ENCODE measurements at places on chromosomes 4 and X. TPM values are rescaled to one million over a fixed set of nuclear protein-coding genes. Genes with fewer than 3 reads are reported as not detected.

The SSX3 gene
- not detected for total RNA-seq

GRCh38 chrX:88416002-88416401 lies 331.0 kb upstream of the CPXCR1 start:
- DNase-seq = no peak

GRCh38 chr4:98577956-98578355 lies 80.5 kb downstream of the TSPAN5 start:
- DNase-seq = no peak

DNA sequence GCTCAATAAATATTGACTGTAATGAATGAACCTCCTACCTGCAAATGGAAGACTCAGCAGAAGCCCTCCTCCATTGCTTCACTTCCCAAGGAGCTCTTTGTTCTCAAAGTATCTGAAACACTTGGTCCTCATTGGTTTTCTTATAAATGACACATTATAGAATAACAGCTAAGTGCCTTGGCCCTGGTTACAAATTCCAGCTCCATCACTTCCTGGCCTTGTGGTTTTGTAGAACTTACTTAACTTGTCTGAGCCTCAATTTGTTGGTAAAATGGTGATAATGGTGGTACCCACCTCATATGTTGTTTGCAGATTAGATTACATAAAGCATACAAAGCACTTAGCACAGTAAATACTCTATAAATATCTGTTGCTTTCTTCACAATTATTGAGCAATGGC lies 25.2 kb upstream of the SMIM20 start:
- no peak for DNase-seq

DNA sequence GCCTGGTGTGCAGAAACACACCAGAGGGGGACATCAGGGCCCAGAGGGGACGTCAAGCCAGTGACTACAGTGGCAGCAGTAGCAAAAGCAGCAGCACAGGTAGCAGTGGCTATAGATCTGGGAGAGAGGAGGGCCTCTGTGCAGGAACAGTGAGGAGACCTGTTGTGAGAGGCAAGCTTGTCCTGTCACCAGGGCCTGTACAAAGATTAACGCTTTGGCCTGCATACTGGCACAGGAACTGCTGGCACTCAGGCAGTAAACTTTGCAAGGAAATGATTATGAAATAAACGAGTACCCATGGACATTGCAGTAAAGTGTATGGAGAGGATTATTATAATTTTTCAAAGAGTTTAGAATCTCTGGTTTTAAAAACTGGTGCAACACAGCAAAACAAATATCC lies 5.5 kb upstream of the PHF8 start:
- DNase-seq = no peak

GRCh38 chr4:30840571-30840970 lies 120.4 kb downstream of the PCDH7 start:
- DNase-seq = no peak

- DNase-seq = no peak
These were observed 25.9 kb upstream of the ADRA2C start for GRCh38 chr4:3740256-3740655.

- DNase-seq = no peak
These were observed 32.5 kb upstream of the FGFR3 start for GRCh38 chr4:1760521-1761071.

DNA sequence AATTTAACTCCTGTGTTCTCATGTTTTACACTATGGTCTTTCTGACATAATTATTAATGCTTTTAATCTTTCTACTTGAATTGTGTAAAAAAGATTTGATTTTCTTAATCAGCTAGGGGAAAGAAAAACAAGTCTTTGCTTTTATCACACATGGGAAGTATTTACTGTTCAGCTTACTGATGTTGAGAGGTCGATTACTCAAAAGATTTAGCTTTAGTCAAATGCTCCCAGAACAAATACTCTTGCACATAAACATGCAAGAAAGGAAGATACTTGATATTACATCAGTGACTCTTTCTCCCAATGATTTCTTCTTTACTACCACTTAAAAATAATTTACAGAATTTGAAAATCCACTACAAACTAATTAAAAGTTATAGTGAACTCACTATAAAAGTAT lies 198.3 kb upstream of the FAT4 start:
- DNase-seq = no peak

The TASL gene
- total RNA-seq = 3.4 TPM

DNA sequence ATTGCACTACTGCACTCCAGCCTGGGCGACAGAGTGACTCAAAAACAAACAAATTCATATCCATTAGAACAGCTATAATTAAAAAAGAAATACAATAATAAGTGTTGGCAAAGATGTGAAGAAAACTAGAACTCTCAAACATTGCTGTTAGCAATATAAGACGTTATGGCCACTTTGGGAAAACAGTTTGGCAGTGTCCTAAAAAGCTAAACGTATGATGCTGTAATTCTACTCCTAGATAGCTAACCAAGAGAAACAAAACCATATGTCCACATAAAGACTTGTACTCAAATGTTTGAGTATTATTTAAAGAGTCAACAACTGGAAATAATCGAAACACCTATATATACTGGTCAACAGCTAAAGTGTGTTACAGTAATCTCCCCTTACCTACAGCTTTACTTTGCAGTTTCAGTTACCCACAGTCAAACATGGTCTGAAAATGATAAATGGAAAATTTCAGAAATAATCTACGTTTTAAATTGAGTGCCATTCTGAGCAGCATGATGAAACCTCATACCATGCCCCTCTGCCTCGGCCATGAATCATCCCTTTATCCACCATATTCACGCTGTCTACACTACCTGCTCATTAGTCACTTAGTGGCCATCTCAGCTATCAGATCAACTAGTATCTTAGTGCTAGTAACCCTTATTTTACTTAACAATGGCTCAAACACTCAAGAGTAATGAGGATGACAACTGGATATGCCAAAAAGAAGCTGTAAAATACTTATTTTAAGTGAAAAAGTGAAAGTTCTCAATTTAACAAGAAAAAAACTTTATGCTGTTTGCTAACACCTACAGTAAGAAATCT lies 4.9 kb downstream of the ELF2 start:
- DNase-seq = no peak

DNA sequence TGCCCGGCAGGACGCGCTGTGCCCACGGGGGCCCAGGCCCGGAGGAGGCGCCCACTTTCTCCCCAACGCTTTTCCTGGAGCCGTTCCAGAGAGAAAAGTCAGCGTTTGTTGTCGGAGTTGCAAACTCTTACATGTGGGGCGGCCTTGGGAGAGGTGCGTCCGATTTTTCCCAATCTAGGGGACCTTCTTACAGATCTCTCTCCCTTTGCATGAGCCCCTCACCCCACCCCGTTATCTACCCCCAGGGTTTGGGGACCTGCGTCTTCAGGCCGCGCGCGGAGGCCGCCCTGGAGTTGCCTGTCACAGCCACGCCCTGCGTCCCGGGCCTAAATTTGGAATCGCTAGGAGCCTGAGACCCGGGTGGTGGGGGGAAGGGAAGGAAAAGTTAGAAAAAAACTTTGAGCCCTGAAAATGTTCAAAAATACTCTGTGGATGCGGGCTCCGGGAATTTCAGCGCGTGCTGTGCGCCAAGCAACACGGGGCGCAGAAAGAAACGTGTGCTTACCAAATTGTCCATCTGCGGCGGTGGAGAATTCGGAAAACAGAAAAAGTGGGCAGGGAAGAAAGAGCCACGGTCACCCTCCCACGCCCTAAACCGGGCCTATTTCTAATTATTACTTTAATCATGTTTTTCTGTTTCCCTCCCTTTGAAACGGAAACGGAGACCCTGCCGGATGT lies 587 bp downstream of the CD99 start:
- DNase-seq = no peak
